ENCODE measurements at places on chromosomes 2 and 18.

GRCh38 chr2:159213296-159213695 is 73.2 kb downstream of the WDSUB1 start:
- no peak for DNase-seq
- H3K4me3 ChIP-seq, result no peak overlapping the region
- peaks cover 1% of the 10 kb centered on the region for H3K27me3 ChIP-seq
- H3K36me3 ChIP-seq, result no peaks in the 10 kb centered on the region
- H3K27ac ChIP-seq, result no peak overlapping the region

- H3K4me1 ChIP-seq, result no peaks in the 10 kb centered on the region
- no peak for DNase-seq
- no peaks in the 10 kb centered on the region for H3K27me3 ChIP-seq
- no peak overlapping the region for H3K4me3 ChIP-seq
- H3K36me3 ChIP-seq, result no peaks in the 10 kb centered on the region
Measured at GRCh38 chr2:155223781-155224406, 525.4 kb downstream of the KCNJ3 start.

GRCh38 chr2:120237491-120237902 is 14.3 kb upstream of the TMEM185B start:
- no peak for DNase-seq
- H3K36me3 ChIP-seq, result no peaks in the 10 kb centered on the region
- no peak overlapping the region for H3K4me3 ChIP-seq
- peaks cover 7% of the 10 kb centered on the region for H3K4me1 ChIP-seq
- H3K27ac ChIP-seq, result no peak overlapping the region

DNA sequence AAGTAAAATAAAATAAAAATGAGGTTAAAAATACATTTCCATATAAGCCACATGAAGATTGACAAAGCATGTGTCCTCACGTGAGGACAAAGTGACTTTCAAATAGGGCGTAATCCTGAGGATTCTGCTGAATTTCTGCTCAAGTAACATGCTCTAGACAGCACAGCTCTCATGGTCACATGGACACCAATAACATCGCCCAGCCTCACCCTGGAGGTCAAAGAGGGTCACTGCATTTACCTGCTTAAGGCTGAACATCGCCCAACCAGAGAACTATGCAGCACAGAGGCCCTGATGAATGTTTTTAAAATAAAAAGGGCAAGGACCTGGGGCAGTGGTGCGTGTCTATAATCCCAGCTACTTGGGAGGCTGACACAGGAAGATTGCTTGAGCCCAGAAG is 30.2 kb downstream of the TGFBRAP1 start:
- H3K36me3 ChIP-seq, result peaks cover 36% of the 10 kb centered on the region
- no peak for DNase-seq
- no peak overlapping the region for H3K4me3 ChIP-seq

GRCh38 chr2:224242561-224242960 is 159.3 kb downstream of the FAM124B start:
- no peaks in the 10 kb centered on the region for H3K36me3 ChIP-seq
- DNase-seq, result no peak
- no peaks in the 10 kb centered on the region for H3K4me1 ChIP-seq
- no peak overlapping the region for H3K27ac ChIP-seq
- H3K27me3 ChIP-seq, result peaks cover 12% of the 10 kb centered on the region
